ENCODE measurements at places on chromosomes 2 and 18.

DNA sequence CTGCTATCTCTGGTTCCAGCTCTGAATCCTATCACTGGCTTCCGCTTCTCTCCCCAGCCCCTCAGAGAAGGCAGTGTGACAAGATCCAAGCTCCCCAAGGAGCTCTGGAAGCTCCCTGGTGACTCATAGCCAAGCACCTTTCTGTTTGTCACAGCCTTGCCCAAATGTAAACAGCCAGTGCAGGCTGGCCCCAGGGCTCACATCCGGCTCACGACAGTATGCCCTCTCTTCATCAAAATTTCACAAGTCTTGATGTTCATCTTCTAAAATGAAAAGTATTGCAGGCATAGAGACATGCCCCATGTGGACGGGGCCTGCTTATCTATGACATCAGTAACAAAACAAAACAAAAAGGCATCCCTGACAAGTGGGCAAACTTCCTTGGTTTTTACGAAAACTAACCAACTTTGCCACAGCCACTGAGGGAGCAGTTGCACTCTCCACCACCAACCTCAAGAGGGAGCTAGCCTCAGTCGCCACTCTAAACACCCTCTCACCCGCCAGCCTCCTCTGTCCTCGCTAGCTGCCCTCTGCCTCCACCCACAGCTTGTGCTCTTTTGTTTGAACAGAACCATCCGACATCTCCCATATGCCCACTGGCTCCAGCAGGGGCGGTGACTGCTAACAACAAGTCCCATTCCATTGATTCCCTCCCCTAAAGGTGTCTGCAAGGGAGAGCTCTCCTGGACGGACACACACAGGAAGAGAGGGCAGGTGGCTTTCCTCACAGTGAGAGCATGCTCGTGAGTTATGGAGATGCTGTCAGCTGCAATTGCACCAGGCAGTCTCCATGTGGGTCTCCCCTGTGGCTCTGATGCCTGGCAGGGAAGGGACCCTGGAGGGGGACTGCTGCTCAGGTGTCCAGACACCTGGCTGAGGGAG lies 71.0 kb upstream of the DAPL1 start:
- no peak for DNase-seq

DNA sequence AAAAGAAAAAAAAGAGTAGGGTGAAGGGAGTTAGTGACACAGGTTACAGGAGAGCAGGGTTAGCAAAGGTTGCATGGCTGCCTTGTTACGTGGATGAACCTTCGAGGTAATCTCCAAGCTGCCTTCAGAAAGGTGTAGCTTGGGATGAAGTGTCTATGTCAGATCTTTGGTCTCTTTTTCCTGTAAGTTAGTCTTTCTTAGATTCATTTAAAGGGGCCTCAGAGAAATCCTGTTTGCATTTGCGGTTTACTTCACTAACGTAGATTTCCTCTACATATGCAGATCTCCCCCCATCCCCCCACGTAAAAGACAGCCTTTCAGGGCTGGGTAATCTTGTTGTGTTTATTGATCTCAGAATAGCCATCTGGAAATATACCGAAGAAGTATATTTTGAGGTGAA lies 83.7 kb downstream of the MTA3 start:
- no peak for DNase-seq

- DNase-seq, result no peak
Observed at GRCh38 chr2:98895901-98896300, 40.1 kb downstream of the CRACDL start.

- DNase-seq, result no peak
Observed at GRCh38 chr2:85137156-85137555, 4.0 kb downstream of the TCF7L1 start.

DNA sequence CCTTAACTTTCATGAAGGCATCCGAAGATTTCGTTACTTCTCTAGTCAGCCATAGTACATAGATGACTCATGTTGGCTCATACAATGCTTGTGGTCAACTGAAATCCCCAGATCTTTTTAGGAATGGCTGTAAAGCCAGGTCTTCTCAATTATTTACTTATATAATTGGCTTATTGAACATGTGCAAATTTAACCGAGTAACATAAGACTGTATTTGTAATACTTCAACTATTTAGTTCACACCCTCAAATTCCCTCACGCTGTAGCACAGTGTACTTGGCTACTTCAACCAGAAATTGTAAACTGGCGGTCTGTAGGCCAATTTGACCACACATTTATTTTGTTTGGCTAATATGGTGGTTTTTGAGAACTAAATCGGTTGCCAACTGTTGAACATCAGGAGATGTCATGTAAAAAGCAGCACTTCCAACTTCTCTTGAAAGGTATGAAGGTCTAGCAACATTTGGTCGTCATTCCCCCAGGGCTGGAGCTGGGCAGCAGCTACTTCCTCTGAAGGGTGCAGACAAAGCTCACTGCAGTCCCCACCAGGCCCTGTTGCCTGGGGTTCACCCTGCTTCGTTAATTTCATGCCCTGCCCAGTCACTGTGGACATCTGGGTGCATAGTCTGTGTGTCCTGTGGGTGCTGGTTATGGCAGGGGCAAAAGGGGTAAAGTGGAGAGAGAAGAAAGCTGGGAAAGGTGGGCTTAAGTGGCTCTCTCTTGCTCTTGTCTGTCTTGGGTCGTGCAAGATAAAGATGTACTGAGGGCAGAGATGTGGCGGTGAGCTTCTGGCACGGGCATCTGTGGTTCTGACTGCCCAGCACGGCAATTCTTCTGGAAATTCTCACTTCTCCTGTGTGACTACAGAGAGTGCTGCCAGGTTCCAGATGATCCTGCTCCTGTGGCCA lies 3.2 kb upstream of the SH3RF3 start:
- DNase-seq, result no peak

GRCh38 chr2:55154525-55155030 lies 77.5 kb downstream of the CLHC1 start:
- DNase-seq, result no peak

DNA sequence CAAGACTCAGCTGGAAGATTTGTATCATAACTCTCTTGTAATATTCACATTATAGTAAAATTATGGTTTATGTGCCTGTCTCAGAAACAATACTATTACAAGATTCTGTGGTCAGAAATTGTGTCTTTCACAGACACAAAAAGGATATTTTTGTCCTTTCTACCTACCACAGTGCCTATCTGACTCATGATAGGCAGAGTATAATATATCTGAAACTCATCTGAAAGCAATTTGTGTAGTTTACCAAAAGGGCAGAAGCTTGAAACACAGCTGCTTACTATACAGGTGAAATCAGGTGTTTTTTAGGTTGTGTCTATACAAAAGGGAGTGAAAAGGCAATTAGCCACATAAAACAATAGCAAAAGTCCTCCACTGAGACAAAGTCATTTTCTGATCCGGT lies 10.9 kb downstream of the TMEM200C start:
- DNase-seq, result no peak

GRCh38 chr18:60215432-60215831 lies 157.1 kb downstream of the MC4R start:
- no peak for DNase-seq

GRCh38 chr18:26004832-26005231 lies 85.6 kb downstream of the SS18 start:
- DNase-seq, result no peak

DNA sequence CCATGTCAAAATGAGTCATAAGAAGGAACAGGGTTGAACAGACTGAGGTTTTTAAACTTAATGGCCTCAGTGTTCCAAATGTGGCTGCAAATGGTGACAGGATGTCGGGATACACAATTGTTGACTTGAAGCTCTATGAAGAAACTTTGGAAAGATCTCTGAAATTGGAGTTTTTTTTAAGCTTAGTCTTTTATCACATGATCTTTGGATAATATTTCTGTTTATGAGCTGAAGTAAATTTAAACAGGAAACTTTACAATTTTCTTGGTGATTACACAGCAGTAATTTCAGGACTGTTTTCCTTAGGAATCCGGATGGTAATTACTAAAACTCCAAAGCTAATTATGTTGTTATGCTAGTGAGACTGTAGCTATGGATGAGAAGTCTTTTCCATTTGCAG lies 199.1 kb upstream of the NRXN1 start:
- no peak for DNase-seq

DNA sequence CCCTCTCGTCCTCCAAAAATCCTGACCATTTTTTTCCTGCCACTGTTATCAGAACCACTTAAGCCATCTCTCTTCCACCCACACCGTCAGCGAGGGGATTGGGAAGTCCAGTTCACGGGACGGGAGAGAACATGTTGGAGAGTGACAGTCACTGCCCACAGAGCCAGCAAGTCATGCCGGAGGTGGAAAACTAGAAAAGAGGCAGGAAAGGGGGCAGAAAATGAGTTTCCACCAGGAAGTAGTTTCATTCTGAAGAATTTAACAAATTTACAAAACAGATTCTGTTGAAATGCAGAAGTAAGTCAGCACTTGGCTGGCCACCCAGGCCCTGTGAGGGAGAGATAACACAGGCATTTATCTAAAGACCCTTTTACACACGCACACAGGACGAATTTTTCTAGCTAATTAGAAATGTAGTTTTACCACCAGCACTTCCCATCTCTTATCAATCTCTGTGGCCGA lies 431.3 kb downstream of the TSN start:
- no peak for DNase-seq

DNA sequence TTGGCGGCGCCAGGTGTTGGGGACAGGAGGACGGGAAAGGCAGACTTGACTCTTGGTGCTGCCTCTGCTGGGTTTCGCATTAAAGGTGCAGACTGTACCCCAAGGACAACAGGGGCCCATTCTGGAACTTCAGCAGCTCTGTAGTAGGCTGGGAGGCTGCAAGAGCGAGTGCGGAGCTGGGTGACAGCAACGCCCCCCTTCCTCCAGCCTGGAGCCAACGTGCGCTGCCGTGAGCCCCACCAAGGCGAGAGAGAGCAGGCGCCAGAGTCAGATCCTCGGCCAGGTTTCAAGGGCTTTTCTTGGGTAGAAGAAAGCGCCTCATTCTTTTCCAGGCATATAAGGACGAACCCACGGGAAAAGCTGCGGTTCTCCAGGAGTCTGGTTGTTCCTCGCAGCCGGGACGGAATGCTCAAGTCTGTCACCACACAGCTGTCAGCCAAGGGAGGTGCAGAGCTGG lies 1.9 kb downstream of the DOK6 start:
- no peak for DNase-seq

- DNase-seq, result no peak
Observed at GRCh38 chr2:205750797-205751196, 68.5 kb downstream of the NRP2 start.

GRCh38 chr2:159129824-159130223 lies 156.7 kb downstream of the WDSUB1 start:
- no peak for DNase-seq

DNA sequence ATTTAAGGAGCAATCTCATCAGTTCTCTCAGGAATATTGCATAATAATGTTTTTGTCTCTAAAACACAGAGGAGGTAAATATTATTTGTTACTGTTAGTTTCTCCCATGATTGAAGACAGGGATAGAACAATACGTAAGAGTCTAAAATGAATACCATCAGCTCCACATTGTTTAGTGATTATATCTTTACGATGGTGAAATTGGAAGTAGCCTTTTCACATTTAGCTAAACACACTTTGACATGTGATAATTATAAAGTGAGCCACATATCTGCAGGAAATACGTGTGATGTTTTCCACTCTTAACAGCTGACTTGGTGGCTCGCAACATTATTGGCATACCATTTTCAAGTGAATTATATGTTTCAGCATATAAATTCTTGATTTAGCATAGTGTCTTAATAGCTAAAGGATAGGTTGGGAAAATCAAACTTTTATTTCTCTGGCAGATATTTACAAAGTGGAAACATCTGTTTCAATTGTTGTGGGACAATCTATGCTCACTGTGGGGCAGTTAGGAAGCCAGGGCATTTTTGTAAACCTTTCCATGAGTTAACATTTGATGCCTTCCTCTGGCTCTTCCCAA lies 208.1 kb upstream of the RASGRP3 start:
- no peak for DNase-seq

- DNase-seq, result no peak
Observed at GRCh38 chr2:98803405-98804264, 72.7 kb upstream of the MGAT4A start.

DNA sequence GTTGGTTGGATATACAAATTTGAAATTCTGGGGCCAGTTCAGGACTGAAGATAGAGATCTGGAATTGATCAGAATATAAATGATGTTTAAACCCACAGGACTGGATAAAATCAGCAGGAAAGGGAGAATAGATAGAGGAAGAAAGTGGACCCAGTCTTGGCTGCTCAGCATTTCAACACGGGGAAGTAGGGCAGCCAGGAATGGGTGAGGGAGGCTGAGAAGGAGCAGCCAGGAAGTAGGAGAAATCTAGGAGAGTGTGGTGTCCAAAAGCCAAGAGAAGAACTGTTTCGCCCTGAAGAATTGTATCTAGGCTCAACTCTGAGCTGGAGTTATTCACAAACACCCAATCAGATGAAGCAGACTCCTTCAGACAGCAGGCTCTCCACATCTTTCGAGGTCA lies 197.9 kb downstream of the CDCA7 start:
- DNase-seq, result no peak

- DNase-seq, result no peak
Observed at GRCh38 chr2:2704428-2705090, 373.5 kb upstream of the MYT1L start.

GRCh38 chr2:102010902-102011301 lies 19.1 kb downstream of the IL1R2 start:
- no peak for DNase-seq

DNA sequence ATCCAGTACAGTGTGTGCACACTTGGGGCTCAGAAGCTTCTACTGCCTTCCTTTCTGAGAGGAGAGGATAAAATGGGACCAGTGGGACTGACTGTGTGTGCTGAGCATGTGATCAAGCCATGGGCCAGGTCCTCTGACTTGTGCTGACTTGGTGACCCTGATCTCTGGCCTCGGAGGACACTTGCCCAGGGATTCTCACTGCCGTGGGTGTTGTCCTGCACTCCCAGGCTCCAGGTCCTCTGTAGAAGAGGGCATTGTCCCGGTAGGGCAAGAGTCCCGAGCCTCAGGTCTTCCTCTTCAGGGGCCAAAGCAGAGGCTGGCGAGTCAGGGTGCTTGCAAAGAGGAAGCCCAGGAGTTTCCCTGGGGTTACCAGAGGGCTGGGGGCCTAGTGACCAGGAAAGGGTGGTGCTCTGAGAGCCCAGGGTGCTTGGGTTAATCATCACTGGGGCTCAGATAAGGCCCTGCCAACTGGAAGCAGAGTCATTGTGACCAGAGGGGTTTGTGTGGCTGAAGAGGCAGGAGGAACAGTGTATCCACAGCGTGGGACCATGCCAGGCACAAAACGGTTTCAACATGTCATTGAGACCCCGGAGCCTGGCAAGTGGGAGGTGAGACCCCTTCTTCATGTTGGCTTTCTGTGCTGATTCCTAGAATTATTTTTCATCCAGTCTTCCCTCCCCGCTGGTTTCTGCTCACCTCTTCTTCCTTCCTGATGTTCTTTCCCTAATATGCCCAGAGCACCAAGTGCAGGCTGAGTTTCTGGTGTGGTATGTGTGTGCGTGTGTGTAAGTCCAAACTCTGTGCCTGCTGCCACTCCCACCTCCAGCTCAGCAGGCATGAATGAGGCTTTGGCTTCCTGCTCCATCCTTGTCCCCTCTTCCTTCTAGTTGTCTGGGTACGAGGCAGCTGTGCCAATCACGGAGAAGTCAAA lies at the start of gene GCKR:
Gene GCKR, plus strand, starts transcription at position 483 of the 931 bp plus-strand sequence. Its CDS starts 66 bp downstream, at position 549.
- DNase-seq, result no peak

- no peak for DNase-seq
Observed at GRCh38 chr2:181241797-181242196, 215.4 kb upstream of the ITGA4 start.

Data from omental fat pad (tissue), 4 donors.